ENCODE measurements at places on chromosomes 12 and 14. TPM values are rescaled to one million over a fixed set of nuclear protein-coding genes. Genes with fewer than 3 reads are reported as not detected.

HOXC11 gene
- 1.1 TPM for total RNA-seq

BTBD7 gene
- 31.5 TPM for total RNA-seq

OR4E2 gene
- total RNA-seq: not detected

PRR4 gene
- 2.7 TPM for total RNA-seq

RTL1 gene
- total RNA-seq: not detected

GPD1 gene
- total RNA-seq: under 0.01 TPM

ITGB7 gene
- 1.1 TPM for total RNA-seq

DNA sequence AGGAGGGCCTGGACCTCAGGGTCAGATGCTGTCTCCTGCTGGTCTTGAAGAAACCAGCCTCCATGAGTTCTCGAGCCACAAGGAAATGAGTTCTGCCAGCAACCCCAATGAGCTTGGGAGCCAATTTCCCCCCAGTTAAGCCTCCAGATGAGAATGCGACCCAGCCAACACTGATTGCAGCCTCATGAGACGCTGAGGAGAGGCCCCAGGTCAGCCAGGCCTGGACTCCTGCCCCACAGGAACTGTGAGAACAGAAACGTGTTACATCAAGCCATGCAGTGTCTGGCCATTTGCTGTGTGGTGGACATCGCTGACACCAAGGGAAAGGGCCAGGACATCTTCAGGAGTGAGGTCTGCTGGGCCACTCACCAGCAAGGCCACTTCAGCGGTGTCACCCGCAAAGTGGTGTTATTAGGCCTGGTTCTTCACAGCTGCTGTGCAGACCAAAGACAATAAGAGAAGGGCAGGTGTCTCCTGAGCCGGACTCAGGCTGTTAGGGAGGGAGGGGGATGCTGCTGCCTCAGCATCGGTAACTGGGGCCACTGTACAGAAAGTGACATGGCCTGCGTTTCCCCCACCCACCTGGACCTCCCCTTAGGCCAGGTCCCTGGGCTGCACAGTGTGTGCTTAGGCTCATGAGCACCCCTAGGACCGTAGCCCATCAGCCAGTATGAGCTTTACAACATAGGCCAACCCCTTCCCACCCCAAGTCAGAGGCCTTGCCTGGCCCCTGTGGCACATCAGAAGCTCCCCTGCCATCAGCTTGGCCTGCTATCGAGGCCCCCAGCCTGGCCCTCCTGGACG is 272.4 kb upstream of the RTL1 start:
- no peak overlapping the region for H3K4me3 ChIP-seq
- H3K36me3 ChIP-seq: no peaks in the 10 kb centered on the region
- H3K4me1 ChIP-seq: no peaks in the 10 kb centered on the region
- H3K27me3 ChIP-seq: no peaks in the 10 kb centered on the region
- peak; percentile 54 for DNase-seq
- no peak overlapping the region for H3K27ac ChIP-seq

DNA sequence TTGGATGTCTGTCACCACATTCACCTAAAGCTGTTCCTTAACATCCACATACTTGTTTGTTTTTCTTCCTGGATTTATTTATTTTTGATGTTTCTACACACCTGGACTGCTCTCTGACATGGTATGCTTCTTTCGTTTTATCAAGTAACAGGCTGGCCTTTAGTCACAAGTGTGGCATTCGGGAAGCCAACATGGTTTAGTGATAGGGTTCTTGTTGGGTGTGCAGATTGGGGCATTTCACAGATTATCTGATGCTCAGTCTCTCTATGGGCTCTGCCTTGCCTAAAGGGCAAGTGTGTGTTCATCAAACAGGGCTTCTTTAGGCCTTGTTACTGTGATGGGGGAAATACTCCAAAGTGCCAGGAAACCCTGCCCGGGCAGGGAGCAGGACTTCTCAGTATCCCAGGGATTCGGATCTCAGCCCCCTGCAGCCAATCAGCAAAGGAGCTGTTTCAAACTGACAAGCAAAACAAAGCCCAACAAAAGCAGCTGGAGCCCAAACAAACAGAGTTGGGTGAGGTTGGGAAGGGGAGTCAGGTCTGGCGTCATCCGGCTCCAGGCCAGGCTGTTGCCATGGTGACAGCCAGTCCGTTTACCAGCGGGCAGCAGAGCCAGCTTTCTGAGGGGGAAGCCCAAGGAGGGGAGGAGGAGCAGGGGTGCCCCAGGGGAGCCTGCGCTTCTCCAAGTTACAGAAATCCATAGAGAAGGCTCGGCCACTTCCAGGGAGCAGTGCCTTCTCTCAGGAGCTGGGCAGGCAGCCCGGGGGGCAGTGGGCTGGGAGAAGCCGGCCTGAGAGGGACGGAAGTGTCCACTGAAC is 31.9 kb downstream of the FOS start:
- no peaks in the 10 kb centered on the region for H3K27me3 ChIP-seq
- peaks cover 23% of the 10 kb centered on the region for H3K4me1 ChIP-seq
- peak; percentile 76 for DNase-seq
- no peaks in the 10 kb centered on the region for H3K36me3 ChIP-seq
- H3K4me3 ChIP-seq: peak overlapping the region; percentile 54

GRCh38 chr12:124954771-124955170 is 34.2 kb downstream of the DHX37 start:
- H3K27ac ChIP-seq: no peak overlapping the region
- peaks cover 40% of the 10 kb centered on the region for H3K36me3 ChIP-seq

GRCh38 chr14:60989599-60989998 is 8.6 kb downstream of the SLC38A6 start:
- H3K4me1 ChIP-seq: no peaks in the 10 kb centered on the region
- H3K4me3 ChIP-seq: no peak overlapping the region
- DNase-seq: no peak

GRCh38 chr12:67594888-67595287 is 53.7 kb upstream of the DYRK2 start:
- H3K4me1 ChIP-seq: peaks cover 5% of the 10 kb centered on the region
- no peaks in the 10 kb centered on the region for H3K36me3 ChIP-seq
- H3K27me3 ChIP-seq: no peaks in the 10 kb centered on the region
- H3K4me3 ChIP-seq: no peak overlapping the region
- H3K27ac ChIP-seq: no peak overlapping the region
- DNase-seq: no peak

- H3K4me3 ChIP-seq: no peak overlapping the region
- no peaks in the 10 kb centered on the region for H3K27me3 ChIP-seq
- H3K4me1 ChIP-seq: peaks cover 5% of the 10 kb centered on the region
- DNase-seq: peak; percentile 41
These were observed 233.5 kb downstream of the EFCAB11 start for GRCh38 chr14:89720741-89721729.

GRCh38 chr12:82437744-82438143 is 79.4 kb downstream of the METTL25 start:
- H3K4me1 ChIP-seq: no peaks in the 10 kb centered on the region
- H3K4me3 ChIP-seq: no peak overlapping the region
- DNase-seq: no peak
- H3K36me3 ChIP-seq: no peaks in the 10 kb centered on the region

GRCh38 chr12:80781313-80781712 is 64.6 kb downstream of the MYF5 start:
- no peak overlapping the region for H3K27ac ChIP-seq
- no peak for DNase-seq
- H3K4me3 ChIP-seq: no peak overlapping the region

DNA sequence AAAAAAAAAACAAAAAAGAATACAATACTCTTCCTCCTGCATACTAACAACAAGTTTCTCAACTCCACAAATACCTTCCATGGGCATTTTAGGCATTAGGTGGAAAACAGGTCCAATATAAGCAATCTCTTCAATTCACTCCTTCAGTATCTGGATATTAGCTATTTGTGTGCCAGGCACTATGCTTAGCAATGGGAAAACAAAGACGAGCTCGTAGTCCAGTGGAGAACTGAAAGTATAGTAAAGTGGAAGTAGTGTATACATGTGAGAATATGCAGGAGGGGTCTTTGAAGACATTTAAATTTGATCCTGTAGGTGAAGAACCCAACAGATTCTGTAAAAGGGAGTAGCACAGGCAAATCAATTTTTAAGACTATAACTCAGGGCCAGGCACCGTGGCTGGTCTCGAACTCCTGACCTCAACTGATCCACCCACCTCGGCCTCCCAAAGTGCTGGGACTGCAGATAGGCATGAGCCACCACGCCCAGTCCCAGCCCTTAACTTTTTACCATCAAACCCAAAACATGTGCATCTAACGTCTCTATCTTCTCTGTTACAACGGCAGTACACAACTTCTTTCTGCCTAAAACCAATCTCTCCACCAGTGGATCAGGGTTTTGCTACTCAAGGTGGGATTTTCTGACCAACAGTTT is 10.6 kb downstream of the HECTD1 start:
- no peak overlapping the region for H3K4me3 ChIP-seq
- no peaks in the 10 kb centered on the region for H3K27me3 ChIP-seq
- DNase-seq: no peak
- H3K4me1 ChIP-seq: peaks cover 42% of the 10 kb centered on the region

- peaks cover 57% of the 10 kb centered on the region for H3K27me3 ChIP-seq
- DNase-seq: no peak
- H3K4me3 ChIP-seq: no peak overlapping the region
- H3K27ac ChIP-seq: no peak overlapping the region
- no peaks in the 10 kb centered on the region for H3K4me1 ChIP-seq
- H3K36me3 ChIP-seq: no peaks in the 10 kb centered on the region
These were observed 38.8 kb downstream of the CACNA2D4 start for GRCh38 chr12:1879633-1880032.

DNA sequence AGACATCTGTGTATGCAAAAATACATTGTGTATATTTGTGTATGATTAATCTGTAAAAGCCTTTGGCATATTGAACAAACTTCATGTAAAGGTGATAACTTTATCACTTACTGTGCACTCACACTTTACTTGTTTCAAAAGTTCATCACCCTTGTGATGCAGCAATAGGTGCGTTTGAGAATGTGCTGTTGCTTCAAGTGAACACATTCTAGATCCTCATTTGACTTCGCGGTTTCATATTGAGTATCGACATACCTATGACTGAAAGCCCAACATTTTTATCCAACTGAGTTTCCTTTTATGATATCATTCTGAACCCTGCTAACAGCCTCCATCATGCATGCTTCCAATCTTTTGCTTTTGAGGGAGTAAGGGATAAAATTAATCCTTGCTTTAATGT is 1086.9 kb downstream of the TMEM121 start:
- no peaks in the 10 kb centered on the region for H3K27me3 ChIP-seq
- no peak overlapping the region for H3K4me3 ChIP-seq
- H3K4me1 ChIP-seq: no peaks in the 10 kb centered on the region
- DNase-seq: no peak
- H3K36me3 ChIP-seq: no peaks in the 10 kb centered on the region

DNA sequence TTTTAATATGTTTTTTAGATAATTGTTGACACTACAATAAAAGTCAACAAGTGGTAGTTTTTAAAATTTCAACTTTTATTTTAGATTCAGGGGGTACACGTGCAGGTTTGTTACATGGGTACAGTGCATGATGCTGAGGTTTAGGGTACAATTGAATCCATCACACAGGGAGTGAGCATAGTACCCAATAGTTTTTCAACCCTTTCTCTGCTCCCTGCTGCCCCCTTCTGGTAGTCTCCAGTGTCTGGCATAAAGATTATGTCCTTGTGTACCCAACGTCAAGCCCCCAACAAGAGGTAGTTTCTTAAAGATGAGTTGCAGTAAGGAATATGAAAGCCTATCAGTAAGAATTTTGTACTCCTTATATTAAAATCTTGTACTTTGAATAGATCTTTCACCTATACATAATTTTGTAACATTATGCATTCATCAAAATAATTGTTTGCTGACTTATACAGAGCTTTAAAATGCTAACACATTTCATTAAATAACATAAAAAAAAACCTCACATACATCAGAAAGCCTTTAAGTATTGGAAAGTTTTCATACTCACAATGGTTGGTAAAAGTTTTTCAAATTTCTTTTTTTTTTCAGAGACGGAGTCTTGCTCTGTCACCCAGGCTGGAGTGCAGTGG is 5.4 kb upstream of the RALGAPA1 start:
- no peaks in the 10 kb centered on the region for H3K4me1 ChIP-seq
- H3K27me3 ChIP-seq: peaks cover 4% of the 10 kb centered on the region
- no peaks in the 10 kb centered on the region for H3K36me3 ChIP-seq
- H3K4me3 ChIP-seq: no peak overlapping the region

DNA sequence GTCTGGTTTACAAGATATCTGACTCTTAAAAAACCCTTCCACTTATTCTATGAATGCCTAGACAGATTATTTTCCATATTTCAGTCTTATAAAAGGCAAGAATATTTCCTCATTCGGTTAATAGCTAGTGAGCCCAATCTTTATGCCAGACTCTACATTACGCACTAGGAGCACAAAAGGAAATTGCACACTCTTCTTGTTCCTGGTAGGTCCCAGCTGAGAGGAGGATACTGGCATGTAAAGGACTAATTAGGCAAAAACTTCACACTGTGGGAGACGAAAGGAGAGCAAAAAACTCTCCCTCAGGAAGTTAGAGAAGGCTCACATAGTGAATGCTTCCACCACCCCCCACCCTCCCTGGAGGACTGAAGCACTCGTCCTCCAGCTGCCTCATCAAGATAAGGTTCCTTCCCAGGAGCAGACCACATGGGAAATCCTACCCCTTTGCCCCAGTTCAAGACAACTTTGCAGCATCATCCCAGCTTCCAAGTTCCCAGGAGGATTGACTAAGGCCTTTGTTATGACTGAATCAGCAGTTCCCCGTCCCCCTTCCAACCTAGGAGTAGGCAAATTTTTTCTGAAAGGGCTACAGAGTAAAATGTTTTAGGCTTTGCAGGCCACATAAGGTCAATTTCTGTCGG is 14.5 kb downstream of the CAPZA3 start:
- peak; percentile 39 for DNase-seq
- H3K27ac ChIP-seq: peak overlapping the region; percentile 54
- no peaks in the 10 kb centered on the region for H3K27me3 ChIP-seq
- H3K4me3 ChIP-seq: peak overlapping the region; percentile 5
- H3K36me3 ChIP-seq: no peaks in the 10 kb centered on the region
- H3K4me1 ChIP-seq: peaks cover 35% of the 10 kb centered on the region

- DNase-seq: no peak
- H3K27me3 ChIP-seq: no peaks in the 10 kb centered on the region
- H3K4me3 ChIP-seq: no peak overlapping the region
These were observed 464.0 kb downstream of the RAD51B start for GRCh38 chr14:68283378-68284123.

DNA sequence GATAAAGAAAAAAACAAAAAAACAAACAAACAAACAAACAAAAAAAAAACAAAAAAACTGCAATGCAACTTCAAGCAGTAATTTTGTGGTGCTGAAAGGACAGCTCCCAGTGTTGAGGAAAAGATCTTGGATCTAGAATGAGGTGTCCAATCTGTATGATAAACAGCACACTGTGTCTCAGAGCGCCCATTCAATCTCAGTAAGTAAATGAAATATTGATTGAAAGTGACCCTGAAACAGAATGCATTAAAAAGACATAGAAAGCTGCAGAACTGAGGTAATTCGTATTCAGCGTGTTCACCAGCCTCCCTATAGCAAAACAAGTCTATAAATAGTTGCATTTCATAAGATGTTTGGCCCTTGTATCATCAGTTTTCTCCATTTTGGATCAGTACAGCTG is 153.0 kb downstream of the NOVA1 start:
- no peaks in the 10 kb centered on the region for H3K4me1 ChIP-seq
- no peak overlapping the region for H3K4me3 ChIP-seq
- H3K27me3 ChIP-seq: no peaks in the 10 kb centered on the region

GRCh38 chr14:26841326-26841725 is 243.5 kb upstream of the NOVA1 start:
- no peak overlapping the region for H3K27ac ChIP-seq
- no peaks in the 10 kb centered on the region for H3K36me3 ChIP-seq
- H3K4me1 ChIP-seq: no peaks in the 10 kb centered on the region

All from osteoblast (primary cell).